Muscle of leg (tissue), 16 donors: ENCODE measurements at places on chromosomes 1 and 21. TPM values are rescaled to one million over a fixed set of nuclear protein-coding genes. Genes with fewer than 3 reads are reported as not detected.

GLIS1 gene
- total RNA-seq, result not detected

CA6 gene
- not detected for total RNA-seq

KIAA0040 gene
- total RNA-seq, result 9.1 TPM

ADAM30 gene
- not detected for total RNA-seq

ANKRD65 gene
- total RNA-seq, result 13.9 TPM

NRIP1 gene
- 75.4 TPM for total RNA-seq

GRCh38 chr1:230814949-230815692 is 53.2 kb downstream of the C1orf198 start:
- DNase-seq, result peak; percentile 86

DNA sequence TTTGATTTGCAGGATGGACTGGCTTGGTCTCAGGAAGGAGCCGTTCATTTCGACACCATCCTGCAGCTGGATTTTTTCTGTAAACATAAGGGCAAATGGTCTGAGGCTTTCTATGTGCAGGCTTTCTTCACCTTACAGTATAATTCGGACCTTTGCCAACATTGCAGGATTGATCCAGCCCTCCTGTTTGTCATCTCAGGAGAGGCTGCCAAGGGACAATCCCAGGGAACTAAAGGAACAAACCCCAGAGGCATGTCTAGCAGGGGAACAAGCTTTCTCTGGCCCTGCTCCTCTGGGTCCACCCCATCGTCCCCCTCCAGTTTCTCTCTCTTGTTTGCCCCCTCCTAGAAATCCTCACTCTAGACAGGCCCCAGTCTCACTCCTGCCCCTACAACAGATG is 24.8 kb upstream of the GBP6 start:
- DNase-seq, result no peak
